ENCODE measurements at places on chromosomes 2 and 18.

DNA sequence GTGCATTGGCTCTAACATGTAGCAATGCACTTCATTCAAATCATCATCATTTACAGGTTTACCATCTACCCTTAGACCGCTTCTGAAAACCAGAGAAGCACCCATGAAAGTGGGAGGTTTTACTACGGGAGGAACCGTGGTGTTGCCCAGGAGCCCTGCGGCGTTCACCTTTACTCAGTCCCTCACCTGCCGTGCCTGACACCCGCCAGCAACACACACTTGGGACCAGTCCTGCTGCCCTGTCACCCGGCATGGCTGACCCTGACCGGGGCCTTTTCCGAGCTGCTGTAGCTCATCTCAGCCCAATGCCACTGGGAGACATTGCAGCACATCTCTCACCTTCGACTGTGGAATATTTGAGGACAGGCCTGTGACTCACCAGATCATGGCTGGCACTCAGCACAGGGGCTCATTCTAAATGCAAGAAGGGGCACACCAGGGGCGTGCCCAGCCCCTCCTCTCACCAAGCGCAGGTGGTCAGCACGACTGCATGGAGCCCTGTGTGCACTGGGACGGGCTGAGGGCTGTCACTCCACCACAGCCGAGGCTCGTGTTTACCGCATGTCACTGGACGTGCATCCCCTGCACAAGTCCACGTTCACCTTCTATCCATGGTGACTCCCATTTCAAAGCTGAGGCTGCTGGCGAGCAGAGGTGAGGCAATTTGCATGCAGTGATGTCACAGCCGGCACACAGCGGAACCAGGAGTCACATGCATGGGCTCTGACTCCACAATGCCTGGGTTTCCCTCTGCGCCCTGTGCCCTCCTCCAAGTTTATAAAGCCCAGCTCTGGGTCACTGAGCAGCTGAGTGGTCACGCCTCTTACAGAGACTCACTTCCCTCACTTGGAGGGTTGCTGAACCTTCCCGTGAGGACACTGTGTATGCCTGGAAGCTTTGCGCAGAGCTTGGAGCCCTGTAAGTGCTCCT, 76.7 kb upstream of the SNTG2 start:
- DNase-seq = no peak

DNA sequence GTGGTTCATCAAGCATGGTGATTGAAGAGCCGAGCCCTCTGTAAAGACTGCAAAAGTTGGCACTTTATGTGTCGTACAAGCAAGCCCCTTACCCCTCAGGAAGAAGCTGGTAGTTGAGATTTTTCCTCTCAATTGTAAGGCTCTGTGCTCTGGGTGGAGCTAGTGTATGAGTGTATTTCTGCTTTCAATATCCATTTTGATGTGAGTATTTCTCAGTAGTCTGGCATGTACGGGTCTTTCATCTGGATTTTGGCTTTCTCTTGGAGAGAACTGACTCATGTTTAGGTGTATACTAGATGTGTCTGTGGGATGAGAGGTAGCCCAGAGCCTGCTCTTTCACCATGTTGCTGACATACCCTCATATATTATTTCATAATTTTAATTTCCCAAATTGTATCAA, 406.6 kb upstream of the KCNJ3 start:
- DNase-seq = no peak

- peak; percentile 35 for DNase-seq
Measured at GRCh38 chr2:19536136-19536535, 177.7 kb upstream of the OSR1 start.

DNA sequence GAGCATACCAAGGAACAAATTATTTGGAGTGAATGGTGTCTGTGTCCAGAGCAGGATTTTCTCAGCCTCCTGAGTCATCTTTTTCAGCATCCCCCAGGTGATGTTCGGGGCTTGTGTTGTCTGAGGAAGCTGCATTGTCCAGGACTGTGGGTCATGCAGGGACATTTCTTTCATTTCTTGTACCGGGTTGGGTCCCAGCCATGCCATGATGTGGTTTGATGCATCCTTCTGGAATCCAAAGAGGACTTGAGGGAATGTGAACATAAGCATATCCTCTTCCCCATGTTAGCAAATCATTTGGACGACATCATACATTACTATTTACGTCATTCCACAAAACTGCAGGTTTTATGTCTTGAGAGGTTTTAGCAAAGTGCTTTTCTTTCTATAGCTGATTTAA, 797.8 kb downstream of the CCDC85A start:
- DNase-seq = peak; percentile 68

GRCh38 chr2:3223080-3223923, 154.3 kb downstream of the EIPR1 start:
- DNase-seq = no peak

- DNase-seq = no peak
Measured at GRCh38 chr2:30765876-30766470, 41.3 kb downstream of the CAPN13 start.

DNA sequence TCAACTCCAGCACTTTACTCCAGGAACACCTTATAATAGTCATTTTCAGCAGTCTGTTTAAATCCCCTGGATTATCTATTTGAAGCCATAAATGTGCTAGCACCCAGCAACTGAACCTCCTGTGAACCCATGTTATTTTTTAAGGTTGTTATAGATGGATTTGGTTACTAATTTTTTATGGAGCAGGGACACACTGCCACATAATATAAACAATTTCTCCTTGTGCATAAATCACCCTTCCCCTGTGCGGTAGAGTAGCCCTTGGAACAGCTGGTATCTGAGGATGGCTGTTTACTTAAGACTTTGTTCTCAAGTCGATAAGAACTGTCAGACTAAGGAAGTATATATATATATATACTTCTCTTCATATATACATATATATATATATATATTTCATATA, 367.4 kb downstream of the EPHA4 start:
- no peak for DNase-seq

DNA sequence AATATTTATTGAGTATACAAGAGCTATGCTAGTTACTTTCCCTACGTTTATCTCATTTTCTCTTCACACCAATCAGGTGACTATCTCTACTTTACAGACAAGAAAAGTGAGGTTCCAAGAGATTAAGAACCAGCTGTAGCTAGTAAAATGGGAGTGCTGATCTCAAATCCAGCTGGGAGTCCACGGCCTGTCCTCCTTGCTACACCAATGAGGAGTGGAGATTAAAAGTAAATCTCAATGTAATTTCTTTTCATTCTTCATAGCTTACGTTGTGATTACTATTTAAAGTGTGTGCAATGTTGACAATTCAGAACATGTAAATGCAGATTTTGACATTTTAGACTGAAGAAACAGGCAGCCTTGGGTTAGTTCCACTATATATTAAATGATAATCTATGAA, 53.9 kb upstream of the NRP2 start:
- no peak for DNase-seq

DNA sequence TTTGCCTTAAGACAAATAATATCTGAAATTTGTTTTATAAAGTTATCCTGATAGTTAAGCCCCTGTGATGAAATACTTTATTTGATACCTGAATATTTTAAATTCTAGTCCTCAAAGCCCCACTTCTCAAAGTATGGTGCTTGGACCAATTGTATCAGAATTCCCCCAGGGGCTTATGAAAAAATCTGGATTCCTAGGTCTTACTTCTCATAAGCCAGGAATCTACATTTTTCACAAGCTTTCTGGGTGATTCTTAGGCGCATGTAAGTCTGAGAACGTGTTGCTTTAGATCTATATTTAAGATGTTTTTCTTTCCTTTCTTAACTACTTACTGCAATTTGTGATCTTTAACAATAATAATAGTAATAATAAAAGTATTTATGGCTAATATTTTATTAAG, 53.1 kb downstream of the MYO1B start:
- no peak for DNase-seq

DNA sequence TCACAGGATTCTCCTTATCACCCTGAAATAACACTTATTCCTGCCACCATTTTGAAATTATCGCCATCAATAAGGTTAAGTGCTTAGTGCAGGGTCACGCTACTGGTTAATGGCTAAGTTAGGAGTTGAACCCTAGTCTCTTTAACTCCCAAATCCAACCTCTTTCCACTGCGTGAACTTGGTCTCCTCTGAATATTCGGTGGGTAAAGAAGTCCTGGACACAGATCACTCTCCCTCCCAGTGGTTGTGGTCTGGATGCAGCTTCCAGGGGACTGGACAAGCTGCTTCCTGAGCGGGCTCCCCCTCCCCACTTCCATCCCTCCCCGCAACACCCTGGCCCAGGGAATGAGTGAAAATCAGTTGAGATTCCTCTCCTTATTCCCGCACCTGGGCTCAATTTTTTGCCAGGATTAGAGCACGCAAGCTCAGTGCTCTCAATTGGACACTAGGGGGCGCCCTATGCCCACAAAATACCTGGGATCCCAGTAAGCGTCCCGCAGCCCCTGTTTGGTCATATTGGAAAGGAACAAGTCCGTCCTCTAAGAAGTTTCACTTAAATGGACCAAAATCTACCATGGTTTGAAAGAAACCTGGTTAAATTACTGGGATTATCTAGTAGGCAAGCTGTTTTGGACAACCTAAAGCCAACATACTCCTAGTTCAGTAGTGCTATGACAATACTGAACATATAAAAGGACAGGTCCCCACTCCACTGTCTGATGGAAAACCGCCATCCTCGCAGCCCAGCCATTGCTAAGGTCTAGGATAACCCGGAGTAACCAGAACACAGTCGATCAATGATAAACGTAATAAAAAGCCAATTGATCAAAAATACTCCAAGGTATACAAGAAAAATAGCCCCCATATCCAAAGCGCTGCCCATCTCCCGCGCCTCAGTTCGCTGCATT, 40.4 kb downstream of the DHRS9 start:
- peak; percentile 62 for DNase-seq

GRCh38 chr2:38434595-38434994, 57.5 kb upstream of the ATL2 start:
- DNase-seq = no peak

GRCh38 chr18:39675368-39675767, 2109.8 kb upstream of the CELF4 start:
- peak; percentile 46 for DNase-seq

DNA sequence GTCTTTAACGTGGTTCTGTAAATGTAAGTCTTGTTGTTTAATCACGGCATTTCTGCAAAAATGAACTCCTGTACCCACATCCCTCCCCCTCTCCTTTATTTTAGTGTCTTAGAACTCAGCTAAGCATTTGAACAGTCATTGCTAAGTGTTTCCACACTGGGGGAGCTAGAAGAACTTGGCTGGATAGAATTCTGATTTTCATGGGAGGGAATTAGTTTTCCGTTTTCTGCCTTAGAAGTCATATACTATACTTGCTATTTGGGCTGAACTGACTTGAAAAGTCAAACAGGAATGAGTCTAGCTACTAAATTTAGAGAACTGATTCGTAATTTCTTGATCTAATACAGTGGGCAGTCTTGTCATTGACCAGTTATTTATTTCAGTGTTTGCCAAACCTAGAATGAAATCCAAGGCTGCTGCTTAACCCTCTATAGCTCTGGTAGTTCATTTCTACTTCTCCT, 61.1 kb downstream of the FMNL2 start:
- peak; percentile 48 for DNase-seq

DNA sequence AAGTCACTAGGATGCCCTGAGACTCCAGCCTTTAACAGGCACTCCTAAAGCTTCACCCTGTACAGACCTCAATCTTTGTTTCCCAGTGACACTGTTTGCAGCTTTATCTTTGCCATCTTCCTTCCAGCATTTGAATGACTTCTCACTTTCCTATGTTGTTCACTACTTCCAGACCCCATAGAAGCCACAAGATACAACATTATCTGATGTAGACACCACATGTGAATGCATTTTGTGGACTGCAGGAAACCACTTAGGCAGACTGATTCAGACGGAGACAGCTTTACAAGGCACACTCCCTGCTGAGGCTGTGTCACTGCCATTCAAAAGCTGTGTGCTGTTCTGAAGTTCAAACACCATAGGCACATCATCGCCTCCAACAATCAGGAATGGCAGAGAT, 67.3 kb upstream of the SPATS2L start:
- DNase-seq = peak; percentile 48

DNA sequence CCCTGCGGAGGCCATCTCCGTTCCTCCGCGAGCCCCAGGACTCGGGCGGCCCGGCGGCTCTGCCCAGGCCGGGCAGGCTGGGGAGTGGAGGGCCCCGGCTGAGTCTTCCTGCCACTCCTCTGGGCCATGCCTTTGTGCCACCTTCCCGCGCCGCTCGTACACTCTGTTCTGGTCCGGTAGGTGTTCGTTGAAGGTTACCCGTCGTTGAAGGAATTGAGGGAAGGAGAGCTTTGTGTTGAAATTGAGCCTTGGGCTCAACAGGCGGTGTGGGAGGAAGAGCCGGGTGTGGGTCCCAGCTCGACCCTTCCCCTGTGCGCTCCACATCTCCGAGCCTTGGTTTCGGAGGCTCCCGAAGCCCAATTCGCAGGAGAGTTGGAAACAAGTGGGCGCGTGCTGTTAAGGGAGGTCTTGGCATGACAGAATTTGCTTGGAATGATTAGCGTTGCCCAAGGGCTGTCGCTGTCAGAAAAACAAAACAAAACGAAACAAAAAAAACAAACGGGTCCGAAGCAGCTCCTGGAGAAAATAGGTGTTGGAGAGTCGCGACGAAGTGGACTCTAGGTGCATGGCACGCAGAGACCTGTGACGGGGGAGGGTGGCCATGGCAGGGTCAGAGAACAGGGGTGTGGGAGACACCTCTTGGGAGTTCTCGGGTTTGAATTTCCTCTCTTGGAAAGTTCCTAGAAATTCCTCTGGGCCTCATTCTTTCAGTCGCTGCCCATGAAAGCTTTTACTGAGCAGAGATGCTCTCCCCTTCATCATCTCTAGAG, 1.2 kb upstream of the MZT2A start:
- peak; percentile 6 for DNase-seq

DNA sequence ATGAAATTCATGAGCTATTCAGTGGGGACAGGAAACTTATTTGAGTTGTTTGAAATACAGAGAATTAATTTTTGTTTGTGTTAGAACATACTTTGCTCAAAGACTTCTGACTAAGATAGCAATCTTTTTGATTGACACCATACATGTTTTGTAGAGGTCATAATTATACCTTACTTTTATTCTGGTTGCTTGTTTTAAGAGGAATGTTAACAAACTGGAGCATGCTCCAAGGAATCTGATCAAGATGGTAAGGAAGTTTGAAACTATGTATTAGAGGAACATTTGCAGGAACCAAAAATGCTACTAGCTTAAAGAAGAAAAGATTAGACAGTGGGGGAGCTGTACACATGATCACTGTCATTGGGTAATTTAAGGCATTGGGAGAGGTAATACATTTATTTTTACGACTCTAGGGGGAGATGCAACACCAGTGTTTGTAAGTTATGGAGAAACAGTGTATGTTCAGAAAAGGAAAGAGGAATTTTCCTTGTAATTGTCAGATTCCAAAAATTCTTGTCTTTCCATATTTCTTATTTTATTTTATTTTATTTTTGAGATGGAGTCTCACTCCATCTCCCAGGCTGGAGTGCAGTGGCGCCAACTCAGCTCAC, 8.0 kb downstream of the AGFG1 start:
- DNase-seq = peak; percentile 42

GRCh38 chr2:217756375-217757107, 246.3 kb downstream of the TNS1 start:
- DNase-seq = peak; percentile 66

- DNase-seq = peak; percentile 59
Measured at GRCh38 chr2:8641301-8641965, 40.4 kb upstream of the ID2 start.

DNA sequence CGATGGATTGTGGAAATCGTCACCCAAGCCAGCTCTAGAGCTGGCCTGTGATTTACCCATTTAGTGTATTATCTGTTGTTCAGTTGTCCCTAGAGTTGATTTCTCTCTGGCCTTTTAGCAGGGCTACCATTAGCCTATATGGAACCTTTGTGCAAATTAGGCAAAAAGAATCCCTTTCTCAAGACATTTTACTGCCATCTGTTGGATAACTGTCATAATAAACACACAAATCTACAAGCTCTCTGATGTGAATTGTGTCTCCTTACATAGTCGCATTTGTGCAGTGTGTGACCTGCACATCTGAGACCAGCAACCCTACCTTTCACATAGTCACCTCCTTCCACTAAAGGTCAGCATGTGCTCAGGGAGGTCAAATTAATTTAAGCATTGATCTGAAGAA, 34.0 kb downstream of the LOXHD1 start:
- peak; percentile 6 for DNase-seq

Measured in fibroblast of skin of right biceps (primary cell).